Spleen (tissue), 13 donors: ENCODE measurements at places on chromosomes 3 and 15. TPM values are rescaled to one million over a fixed set of nuclear protein-coding genes. Genes with fewer than 3 reads are reported as not detected.

Gene TPRG1
- 1.2 TPM for polyA plus RNA-seq

Gene GRAMD2A
- polyA plus RNA-seq = 0.03 TPM

Gene EFCAB12
- polyA plus RNA-seq = 1.0 TPM

Gene PRSS50
- not detected for polyA plus RNA-seq

Gene CPNE4
- polyA plus RNA-seq = 0.32 TPM

Gene TGM4
- not detected for polyA plus RNA-seq
